Posterior vena cava (tissue), 2 donors: ENCODE measurements at places on chromosomes 2 and 18. TPM values are rescaled to one million over a fixed set of nuclear protein-coding genes. Genes with fewer than 3 reads are reported as not detected.

DNA sequence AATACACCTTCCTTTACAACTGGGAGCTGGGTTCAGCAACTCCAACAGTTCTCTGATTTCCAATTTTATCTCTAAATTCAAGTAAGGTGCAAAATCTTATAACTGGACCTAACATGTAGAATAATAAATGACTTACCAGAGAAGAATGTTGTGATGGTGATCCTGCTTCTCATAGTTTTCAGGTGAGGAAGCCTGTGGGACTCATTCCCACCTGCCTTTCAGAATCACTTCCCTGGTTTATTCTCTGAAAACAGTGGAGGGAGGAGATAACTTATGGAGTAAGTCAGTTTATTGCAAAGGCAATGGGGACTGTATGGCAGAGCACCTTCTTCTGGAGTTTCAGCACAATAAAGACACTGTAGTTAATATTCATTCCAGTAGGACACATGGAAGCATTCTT is 1188.2 kb upstream of the FAM98A start:
- DNase-seq = no peak

DNA sequence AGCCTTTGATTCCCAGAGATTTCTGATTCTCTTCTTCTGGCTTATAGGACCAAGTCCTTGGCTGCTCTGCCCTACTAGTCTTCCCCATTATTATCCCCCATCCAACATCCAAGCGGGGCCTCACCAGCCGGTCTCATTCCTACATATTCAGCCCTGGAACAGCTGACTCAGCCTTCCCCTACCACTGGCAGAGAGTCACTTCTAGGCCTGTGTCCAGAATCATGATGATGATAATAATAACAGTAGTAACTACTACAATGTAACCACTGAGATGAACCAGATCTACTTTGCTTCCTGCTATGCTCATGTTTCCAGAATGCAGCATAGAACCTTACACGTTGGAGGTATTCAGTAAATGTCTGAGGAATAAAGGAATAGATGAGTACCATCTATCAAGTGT is 295.2 kb downstream of the SRBD1 start:
- no peak for DNase-seq

DNA sequence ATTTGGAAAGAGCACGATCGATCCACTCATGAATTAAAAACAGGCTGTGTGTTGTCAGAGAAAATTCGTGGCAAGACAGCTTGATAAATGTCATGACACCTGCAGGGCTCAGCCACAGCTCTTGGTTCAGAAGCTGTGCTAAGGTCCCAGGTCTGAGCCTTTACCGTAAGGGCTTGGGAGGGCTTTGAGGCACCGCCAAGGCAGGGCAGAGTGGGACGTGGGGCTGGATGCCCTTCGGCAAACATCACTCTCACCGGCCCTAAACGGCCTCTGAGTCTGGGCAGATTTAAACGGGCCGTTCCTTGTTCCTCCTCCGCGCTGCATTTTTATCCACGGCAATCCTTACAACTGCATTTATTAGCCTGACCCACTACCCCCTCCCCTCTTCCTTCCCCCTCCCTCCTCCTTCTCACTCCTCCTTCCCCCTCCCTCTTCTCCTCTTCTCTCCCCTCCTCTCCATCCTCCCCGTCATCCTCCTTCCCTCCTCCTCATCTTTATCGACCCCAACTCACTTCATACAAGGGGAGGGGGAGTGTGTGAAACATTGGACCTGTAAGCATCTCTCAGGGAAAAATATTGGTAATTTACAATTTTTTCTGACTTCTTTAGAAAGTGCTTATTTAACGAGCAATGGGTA is 33.9 kb downstream of the MBP start:
- peak; percentile 82 for DNase-seq

Gene IL1RN
- total RNA-seq = 1.7 TPM

Gene MAB21L4
- total RNA-seq = not detected

- DNase-seq = no peak
These were observed 30.2 kb upstream of the ROCK1 start for GRCh38 chr18:21141668-21142422.
